Renal pelvis (tissue), 12 donors: ENCODE measurements at places on chromosomes 6 and 20. TPM values are rescaled to one million over a fixed set of nuclear protein-coding genes. Genes with fewer than 3 reads are reported as not detected.

GRCh38 chr20:53215166-53215565 lies 243.0 kb downstream of the TSHZ2 start:
- DNase-seq = no peak

DNA sequence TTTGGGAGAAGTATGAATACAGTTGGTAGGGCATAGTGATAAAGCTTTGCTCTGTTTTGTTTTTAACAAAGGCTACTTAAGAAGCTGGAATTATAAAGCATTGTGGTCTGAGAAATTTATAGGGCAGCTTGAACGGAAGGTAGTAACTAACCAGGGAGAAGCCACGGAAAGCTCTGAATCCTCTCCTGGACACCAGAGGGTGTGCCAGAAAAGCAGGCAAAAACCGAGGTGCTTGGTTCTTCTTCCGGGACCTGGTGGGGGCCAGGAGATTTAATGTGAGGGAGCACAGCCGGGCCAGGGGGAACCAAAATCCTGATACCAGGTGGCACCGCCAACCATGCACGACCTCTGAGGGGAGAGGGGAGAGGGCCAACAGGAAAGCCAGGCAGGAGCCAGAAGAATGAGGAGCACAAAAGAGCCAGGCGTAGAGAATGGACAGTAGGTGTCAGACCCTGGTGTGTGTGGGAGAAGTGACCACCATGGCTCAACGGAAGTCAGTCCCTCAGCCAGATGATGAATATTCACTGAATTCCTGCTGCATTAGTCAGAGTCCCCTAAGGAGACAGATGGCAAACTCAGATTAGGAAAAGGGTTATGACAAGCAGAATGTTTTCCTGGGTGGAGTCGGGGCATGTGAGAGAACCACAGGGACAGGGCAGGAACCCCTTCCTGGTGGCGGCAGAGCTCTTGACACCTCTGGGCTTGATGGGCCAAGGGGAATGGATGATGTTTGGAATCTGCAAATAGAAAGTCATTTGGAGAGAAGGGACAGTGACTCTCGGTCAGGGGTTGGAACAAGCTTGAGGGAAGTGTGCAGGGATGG lies 262.3 kb downstream of the ZNF217 start:
- peak; percentile 53 for DNase-seq

DNA sequence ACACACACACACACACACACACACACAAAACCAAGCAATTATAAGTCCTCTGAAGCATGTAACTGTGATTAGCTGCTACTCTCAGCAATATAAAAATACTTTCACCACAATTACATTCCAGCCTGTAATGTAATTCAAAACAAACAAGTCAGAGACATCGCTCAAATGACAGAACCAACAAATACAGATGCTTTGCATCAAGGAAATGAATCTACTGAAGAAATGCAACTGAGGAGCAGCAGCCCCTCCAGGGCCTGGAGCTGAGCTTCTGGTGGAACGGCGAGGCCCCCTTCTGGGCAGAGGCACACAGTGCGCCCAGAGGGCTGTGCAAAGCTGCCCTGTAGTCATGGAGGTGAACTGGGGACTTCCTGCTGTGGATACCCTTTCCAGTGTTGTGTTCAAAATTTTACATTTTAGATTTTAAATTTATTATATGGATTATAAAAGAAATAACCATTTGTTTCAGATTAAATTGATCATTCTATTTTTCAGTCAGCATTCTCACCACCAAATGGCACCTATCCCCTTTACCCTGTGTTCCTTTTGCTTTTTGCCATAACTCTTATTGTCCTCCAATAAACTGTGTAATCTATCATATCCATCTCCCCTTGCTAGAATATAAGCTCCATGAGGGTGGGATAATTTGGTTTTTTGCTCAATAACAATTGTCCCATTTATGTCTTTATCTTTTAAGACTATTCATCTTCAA lies 23.2 kb downstream of the ADAT2 start:
- DNase-seq = peak; percentile 86

DNA sequence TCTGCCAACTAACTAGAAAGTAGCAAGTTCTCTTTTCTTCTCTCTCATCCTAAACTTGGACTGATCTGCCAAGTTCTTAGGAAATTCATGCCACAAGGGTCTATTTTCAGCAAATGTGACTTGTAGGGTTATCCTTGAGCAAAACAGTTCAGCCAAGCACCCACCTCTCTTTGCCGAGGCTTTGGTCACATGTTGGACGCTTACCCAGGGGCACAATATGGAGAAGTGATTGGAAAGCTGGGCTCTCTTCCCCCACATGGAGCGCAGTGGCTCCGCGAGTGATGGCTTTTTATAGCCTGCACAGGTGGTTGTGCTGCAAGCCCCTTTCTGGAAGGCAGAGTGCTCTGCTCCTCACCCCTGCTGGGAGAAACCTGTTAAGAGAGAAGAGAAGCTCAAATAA lies 47.7 kb upstream of the FNDC1 start:
- DNase-seq = no peak

- no peak for DNase-seq
These were observed 428.8 kb upstream of the JARID2 start for GRCh38 chr6:14817074-14817473.

GRCh38 chr20:42295592-42295991 lies 677.4 kb upstream of the CHD6 start:
- DNase-seq = no peak

DNA sequence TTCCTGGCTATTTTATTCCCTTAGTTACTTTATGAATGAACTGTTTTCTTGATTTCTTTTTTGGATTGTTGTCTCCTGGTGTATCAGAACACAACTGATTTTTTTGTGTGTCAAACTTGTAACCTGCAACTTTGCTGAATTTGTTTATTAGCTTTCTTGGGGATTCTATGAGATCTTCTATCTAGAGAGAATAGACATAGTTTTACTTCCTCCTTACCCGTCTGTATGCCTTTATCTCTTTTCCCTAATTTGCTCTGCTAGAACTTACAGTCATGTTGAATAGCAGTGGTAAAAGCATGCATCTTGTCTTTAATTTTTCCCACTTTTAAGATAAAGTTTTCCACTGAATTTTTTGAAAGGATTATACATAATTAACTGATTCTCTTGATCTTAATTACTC lies 13.2 kb downstream of the RNF146 start:
- no peak for DNase-seq

SNAP91 gene
- polyA plus RNA-seq = 0.24 TPM

HLA-DQB2 gene
- 0.52 TPM for polyA plus RNA-seq
